ENCODE measurements at places on chromosomes 13 and 19.
A peak's percentile ranks its signal among the peaks of the same experiment; 100 is the strongest.

DNA sequence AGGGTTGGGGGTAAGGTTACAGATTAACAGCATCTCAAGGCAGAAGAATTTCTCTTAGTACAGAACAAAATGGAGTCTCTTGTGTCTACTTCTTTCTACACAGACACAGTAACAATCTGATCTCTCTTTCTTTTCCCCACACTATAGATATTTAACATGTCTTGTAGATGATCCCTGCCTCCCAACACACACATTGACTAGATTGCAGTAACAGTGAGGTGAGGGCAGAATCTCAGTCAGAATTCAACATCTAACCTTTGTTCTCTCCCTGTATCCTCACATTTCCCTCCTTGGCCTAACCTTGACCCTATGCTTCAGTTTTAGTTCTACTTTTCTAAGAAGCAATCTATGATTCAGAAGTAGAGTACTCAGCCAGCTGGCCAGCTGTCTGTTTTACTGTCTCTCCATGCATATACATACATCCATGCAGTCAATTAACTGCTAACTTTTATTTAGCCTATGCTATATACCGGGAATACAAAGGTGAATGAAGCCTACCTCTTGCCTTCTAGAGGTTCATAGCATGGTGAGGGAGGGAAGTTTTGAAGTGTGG lies 18.1 kb downstream of the DNAJC15 start:
- DNase-seq = no peak

DNA sequence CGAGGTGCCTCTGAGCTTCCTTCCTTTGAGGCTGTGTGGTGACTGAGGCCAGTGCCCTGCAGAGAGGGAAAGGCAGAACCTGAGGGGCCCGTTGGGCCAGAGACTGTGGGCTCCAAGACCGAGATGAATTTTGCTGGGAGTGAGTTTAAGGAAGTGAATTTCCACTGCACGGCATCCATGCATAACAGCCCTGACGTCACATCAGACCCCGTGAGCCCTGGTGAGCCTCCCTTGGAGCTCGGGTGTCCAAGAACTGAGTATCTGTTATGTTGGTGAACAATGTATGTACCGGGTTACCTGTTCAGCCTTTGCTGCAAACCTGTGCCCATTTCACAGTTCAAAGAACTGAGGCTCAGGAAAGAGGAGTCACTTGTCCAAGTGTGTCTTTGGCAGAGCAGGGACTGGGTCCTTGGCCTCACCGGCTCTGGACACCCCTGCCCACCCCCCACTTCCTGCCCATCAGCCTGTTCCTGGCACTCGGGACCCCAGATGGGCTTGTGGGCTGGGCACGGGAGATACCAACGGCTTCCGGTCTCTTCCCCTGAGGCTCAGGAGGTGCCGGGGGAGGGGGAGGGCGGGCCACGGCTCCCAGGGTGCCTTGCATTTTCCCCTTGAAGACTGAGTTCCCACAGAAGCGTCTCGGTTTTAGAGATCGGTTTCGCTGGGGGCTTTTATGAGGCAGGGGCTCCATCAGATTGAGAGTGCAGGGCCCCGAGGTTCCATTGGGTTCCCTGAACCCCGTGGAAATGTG lies 33.7 kb downstream of the NFILZ start:
- no peak for DNase-seq

GRCh38 chr13:31485651-31486051 lies 253.7 kb upstream of the RXFP2 start:
- DNase-seq = no peak

DNA sequence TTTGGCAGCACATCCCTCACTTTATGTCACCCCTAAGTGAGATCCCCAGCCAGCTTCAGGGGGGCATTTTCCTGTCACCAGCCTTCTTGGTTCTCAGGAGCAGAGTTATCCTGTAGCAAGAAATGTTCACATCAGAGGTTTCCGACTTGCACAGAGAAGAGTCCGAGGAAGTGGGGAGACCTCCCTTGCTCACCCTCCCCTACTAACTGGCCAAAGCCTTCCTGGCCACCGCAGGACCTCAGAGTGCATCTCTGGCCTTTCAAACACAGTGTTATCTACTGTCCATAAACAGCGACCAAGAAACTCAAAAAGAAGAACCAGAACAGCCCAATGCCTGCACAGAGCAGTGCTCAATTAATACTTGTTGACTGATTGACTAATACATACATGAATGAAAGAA lies 134.4 kb downstream of the USP12 start:
- no peak for DNase-seq

DNA sequence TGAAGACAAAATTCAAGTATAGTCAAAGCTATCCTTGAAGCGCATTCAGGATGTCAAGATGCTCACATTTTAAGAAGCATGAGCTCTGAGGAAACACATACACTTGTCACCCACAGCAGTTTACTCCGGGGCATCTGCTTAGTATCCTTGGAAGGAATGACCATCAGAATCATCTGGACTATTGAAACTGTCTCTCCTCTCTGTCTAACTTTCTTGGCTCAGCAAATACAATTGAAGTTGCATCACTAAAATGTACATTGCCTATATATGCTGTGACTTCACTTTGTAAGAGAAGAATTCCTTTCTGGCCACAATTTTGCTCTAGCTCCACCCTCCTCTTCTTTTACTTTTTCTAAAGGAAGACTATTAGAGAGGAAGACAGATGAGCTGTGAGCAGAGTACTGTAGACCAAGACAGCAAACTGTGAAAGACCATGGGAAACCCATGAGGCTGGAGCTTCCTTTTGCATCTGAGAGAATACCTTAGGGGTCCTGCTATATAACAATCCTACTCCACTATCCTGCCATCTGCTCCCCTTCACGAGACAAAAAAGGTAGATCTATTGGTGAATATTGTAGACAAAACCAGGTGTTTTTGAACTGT lies 906.3 kb downstream of the PCDH9 start:
- no peak for DNase-seq

DNA sequence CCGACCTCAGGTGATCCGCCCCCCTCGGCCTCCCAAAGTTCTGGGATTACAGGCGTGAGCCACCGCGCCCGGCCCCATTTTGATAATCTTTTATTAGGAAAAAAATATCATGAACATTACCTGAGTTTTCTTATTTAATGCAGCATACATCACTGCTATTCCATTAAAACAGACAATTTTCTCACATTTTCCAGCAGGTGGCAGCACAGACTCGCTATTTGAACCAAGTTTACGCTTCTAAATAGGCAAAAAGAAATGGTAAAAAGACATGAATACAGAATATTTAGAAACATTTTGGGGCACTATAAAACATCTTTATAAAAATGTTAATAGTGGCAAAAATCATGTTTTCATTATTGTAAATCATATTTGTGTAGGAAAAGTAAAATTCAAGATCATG lies 903.1 kb downstream of the SLITRK6 start:
- peak; percentile 23 for DNase-seq

- DNase-seq = no peak
Observed at GRCh38 chr19:36986601-36987000, 70.5 kb downstream of the ZNF568 start.

GRCh38 chr19:13381827-13382632 lies 124.2 kb downstream of the CACNA1A start:
- no peak for DNase-seq

DNA sequence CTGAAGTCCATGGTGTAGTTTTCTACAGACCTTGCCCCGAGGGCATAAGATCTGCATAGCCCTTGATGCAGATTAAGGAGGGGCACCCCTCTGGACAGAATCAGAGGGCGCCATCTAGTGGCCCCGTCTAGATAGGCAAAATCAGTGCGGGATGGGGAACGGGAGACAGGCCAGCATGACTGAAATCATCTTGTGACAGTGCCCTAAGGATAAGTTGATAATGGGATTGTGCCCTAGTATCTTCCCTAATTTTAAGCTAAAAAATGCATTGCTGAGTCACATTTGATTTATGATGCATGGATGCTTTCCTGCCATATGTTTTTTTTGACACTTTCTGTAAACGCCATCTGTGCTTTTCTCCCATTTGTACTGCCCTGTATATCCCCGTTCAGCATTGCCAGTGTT lies 19.0 kb upstream of the GPI start:
- peak; percentile 39 for DNase-seq

- DNase-seq = no peak
Observed at GRCh38 chr13:101326710-101327109, 89.6 kb downstream of the NALCN start.

GRCh38 chr19:13951799-13952153 lies 533 bp upstream of the DCAF15 start:
- no peak for DNase-seq

DNA sequence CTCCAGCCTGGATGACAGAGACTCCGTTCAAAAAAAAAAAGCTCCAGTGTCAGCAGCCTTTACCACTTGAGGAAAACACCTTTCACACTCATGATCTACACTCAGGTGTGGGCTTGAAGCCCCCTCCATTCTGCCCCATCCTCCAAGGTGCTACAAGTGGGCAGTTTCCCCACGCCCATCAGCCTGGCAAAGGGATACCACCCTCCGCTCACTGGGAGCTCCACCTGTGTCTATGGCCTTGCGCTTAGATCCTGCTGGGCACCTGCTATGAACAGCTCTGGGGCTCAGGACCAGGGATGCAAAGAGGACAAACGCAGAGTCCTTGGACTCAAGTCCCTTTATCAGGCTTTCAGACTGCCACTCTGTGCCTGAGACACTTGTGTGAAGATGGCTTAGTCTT lies 127.8 kb downstream of the CRYL1 start:
- no peak for DNase-seq

DNA sequence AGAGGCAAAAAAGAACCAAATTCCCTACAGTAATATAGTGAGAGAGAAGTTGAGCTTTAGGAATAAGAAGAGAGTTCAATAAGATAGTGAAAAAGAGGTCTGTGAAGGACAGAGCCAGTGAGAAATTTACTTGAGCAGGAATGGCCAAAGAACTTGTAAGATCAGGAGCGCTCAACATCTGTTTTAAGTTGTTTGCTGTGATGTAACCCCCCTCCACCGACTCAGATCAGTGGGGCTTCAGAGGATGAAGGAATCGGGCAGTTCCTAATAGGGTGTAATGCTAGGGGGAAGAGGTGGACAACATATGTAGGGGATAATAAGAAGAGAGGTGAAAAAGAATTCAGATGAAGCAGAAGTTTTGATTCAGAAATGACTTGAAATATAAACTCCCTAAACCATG lies 85.3 kb upstream of the FNDC3A start:
- DNase-seq = no peak

- no peak for DNase-seq
Observed at GRCh38 chr19:6590827-6591319, at the start of gene CD70. TSS of gene CD70 (minus strand) at chr19:6591150. CDS start at chr19:6591002, 148 bp downstream.

- DNase-seq = no peak
Observed at GRCh38 chr19:45575216-45575615, 9.4 kb downstream of the OPA3 start.

Measured in LNCaP clone FGC (cell line).